ENCODE measurements at places on chromosomes 4 and X. TPM values are rescaled to one million over a fixed set of nuclear protein-coding genes. Genes with fewer than 3 reads are reported as not detected.

The PFKFB1 gene
- total RNA-seq, result 0.33 TPM

The GABRE gene
- 5.0 TPM for total RNA-seq

The CFI gene
- 8.7 TPM for total RNA-seq

The XK gene
- total RNA-seq, result 8.4 TPM

The SPATA18 gene
- 7.5 TPM for total RNA-seq

The SFRP2 gene
- 24.1 TPM for total RNA-seq

GRCh38 chr4:89952458-89952857 is 57.8 kb downstream of the MMRN1 start:
- DNase-seq, result no peak
- H3K27me3 ChIP-seq, result no peaks in the 10 kb centered on the region

GRCh38 chr4:151195801-151196200 is 81.2 kb upstream of the PRSS48 start:
- H3K27ac ChIP-seq, result peak overlapping the region; percentile 63
- DNase-seq, result no peak
- peaks cover 64% of the 10 kb centered on the region for H3K4me1 ChIP-seq

DNA sequence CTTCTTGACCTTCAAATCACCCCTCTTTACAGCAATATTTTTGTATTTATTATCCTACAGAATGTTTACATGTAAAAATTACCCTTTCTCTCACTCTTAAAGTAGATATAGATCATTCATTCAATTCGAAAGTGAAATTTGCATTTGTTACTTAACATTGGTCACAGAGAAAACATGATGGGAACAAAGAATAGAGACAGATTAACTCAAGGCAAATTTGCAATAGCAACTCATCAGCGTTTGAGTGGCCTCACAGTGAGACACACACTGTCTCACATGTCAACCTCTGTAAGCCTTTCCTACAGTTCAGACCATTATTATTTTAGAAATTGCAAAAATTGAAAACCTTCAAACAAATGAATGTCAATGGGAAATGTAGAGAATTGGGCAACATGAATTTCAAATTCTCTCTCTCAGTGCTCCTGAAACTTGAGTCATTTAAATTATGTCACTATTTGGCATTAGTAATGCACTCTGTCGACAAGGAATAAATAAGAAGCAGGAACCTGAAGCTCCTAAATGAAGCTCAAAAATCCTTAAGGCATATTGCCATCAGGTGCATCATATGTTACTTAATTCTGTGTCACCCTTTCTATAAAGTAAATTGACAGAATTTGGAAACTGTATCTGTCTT is 148.3 kb upstream of the ANXA10 start:
- no peak for DNase-seq
- H3K27ac ChIP-seq, result no peak overlapping the region
- H3K27me3 ChIP-seq, result no peaks in the 10 kb centered on the region
- peaks cover 9% of the 10 kb centered on the region for H3K4me1 ChIP-seq
- H3K4me3 ChIP-seq, result no peak overlapping the region
- no peaks in the 10 kb centered on the region for H3K36me3 ChIP-seq

GRCh38 chr4:57426779-57427395 is 316.7 kb upstream of the IGFBP7 start:
- H3K4me3 ChIP-seq, result no peak overlapping the region
- no peaks in the 10 kb centered on the region for H3K36me3 ChIP-seq
- DNase-seq, result no peak

DNA sequence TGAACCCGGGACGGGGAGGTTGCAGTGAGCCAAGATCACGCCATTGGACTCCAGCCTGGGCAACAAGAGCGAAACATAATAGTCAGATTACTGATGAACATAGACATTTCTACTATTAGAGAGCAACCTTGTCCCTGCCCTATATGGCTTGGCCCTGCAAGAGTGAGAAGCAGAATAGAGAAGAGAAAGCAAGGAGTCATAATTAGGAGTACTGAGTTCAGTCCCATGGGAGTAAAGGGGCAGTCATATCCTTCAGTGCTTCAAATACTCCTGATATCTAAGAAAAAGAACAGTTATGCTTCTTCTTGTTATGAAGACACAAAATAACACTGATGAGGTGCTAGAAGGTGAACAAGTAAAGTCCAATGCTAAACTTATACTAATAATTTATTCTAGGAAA is 33.8 kb downstream of the CLDN2 start:
- H3K27me3 ChIP-seq, result peaks cover 5% of the 10 kb centered on the region
- no peak overlapping the region for H3K4me3 ChIP-seq
- DNase-seq, result no peak
- no peak overlapping the region for H3K27ac ChIP-seq

GRCh38 chr4:67122029-67122428 is 423.3 kb downstream of the CENPC start:
- no peak for DNase-seq
- H3K27ac ChIP-seq, result no peak overlapping the region
- H3K27me3 ChIP-seq, result no peaks in the 10 kb centered on the region
- no peaks in the 10 kb centered on the region for H3K36me3 ChIP-seq
- H3K4me1 ChIP-seq, result no peaks in the 10 kb centered on the region
- no peak overlapping the region for H3K4me3 ChIP-seq

DNA sequence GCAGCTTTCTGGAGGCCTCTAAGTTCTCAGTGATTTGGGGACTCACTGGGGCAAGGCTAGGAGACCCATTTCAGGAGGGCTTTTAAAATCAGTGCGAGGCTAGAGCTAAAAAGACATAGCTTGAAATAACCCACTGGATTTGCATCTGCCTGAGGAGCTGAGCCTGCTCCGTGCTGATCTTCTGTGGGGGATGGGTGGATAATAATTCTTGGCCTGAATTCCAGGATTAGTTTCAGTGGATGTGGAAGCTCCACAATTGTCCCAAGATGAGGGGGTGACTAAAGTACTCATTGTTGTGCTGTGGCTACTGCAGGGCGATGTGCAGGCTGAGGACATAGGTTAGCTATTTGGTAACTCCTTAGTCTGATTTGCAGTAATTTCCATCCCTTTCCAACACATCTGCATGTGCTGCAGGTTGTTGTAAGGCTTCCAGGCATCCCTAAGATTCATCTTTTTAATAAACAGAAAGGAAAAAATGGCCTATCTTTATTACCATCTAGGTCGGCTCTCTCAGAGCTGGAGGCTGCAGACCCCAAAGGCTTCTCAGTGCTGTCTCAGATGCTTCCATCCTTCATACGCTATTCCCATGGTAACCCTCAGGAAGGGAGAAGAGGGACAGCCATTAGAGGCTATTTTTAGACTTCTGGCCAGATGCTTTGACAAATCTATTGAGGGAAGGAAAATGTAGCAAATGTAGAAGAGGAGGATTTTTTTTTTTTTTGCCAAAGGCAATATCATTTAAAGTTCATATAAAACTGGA is 63.4 kb downstream of the GRXCR1 start:
- no peak overlapping the region for H3K27ac ChIP-seq
- H3K4me1 ChIP-seq, result no peaks in the 10 kb centered on the region
- H3K36me3 ChIP-seq, result no peaks in the 10 kb centered on the region
- DNase-seq, result no peak

DNA sequence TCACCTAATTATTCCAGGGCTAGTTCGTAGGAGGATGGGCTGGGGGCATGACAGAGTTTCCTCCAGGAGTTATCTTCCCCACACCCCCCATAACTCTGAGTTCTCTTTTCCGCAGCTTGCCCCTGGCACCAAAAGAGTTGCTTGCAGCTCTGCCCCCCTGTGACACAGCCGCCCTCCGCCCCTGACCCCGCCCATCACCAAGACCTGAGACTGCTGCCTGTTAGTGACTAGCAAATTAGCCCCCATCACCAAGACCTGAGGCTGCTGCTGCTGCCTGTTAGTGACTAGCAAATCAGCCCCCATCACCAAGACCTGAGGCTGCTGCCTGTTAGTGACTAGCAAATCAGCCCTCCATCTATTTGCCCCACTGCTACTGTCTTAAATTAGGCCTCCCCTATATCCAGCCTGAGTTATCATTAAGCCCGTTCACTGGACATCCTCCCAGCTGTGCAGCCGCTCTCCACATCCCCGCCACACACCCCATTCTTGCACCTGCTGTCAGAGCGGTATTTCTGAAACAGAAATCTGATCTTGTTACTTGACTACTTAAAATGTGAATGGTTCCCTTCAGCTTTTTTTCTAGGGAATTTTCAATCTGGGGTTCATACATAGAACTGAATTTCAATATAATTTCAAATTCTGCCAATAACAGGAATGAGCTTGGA is 1.5 kb upstream of the PAPSS1 start:
- H3K4me3 ChIP-seq, result peak overlapping the region; percentile 97
- no peak overlapping the region for H3K27ac ChIP-seq
- DNase-seq, result no peak
- H3K36me3 ChIP-seq, result no peaks in the 10 kb centered on the region
- H3K27me3 ChIP-seq, result no peaks in the 10 kb centered on the region

DNA sequence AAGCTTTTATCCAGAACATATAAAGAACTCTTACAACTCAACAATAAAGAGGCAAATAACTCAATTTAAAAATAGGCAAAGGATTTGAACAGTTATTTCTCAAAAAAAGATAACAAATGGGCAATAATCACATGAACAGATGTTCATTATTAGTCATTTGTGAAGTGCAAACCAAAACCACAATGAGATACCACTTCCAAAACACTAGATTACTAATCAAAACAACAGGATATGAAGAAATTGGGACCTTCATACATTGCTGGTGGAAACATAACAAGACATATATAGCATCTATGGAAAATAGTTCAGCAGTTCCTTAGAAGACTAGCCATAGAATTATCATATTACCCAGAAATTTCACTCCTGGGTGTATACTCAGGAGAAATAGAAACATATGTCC is 224.6 kb downstream of the FBXO8 start:
- H3K27ac ChIP-seq, result no peak overlapping the region
- no peak overlapping the region for H3K4me3 ChIP-seq
- H3K4me1 ChIP-seq, result no peaks in the 10 kb centered on the region
- no peaks in the 10 kb centered on the region for H3K27me3 ChIP-seq
- no peak for DNase-seq
- no peaks in the 10 kb centered on the region for H3K36me3 ChIP-seq

DNA sequence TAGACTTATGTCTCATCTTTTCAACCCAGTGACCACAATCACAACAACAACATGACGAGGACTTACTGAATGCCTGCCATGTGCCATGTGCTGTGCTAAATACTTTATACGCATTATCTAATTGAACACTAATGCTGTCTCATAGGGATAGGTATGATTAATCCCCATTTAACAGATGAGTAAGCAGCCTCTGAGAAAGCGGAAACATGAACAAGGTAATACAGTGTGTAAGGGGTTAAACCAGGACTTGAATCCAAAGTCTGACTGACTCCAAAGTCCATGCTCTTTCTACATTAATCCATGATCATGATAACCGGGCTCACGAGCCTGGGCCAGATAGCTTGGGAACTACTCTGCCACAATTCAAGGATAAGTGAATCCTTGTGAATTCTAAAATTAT is 105.3 kb upstream of the MBNL3 start:
- H3K4me3 ChIP-seq, result no peak overlapping the region
- no peaks in the 10 kb centered on the region for H3K36me3 ChIP-seq
- no peaks in the 10 kb centered on the region for H3K4me1 ChIP-seq
- DNase-seq, result no peak

GRCh38 chrX:39982948-39983347 is 114.8 kb downstream of the BCOR start:
- no peaks in the 10 kb centered on the region for H3K36me3 ChIP-seq
- no peak overlapping the region for H3K4me3 ChIP-seq
- no peak overlapping the region for H3K27ac ChIP-seq
- H3K27me3 ChIP-seq, result no peaks in the 10 kb centered on the region

DNA sequence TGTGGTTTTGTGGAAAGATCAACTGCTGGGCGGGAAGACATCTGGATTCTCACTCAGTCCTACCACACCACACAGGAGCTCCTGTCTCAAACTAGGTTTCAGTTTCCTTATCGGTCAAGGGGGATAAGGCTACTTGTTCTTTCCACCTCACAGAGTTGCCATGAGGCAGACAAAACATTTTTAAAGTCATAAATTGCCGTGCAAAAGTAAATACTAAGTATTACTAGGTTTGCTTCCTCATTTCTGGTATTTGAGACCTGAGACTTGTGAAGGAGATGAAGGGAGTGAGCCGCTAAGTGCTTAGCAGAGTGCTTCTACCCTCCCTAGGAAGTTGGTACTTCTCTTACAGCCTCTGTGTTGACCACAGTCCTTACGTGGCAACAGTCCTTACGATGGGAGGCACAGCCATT is 1.5 kb downstream of the LAP3 start:
- H3K36me3 ChIP-seq, result peaks cover 27% of the 10 kb centered on the region
- H3K27ac ChIP-seq, result peak overlapping the region; percentile 90
- no peak for DNase-seq
- H3K4me3 ChIP-seq, result peak overlapping the region; percentile 73

GRCh38 chrX:11591723-11592346 is 73.9 kb downstream of the ARHGAP6 start:
- no peak overlapping the region for H3K27ac ChIP-seq
- no peaks in the 10 kb centered on the region for H3K27me3 ChIP-seq
- H3K4me1 ChIP-seq, result no peaks in the 10 kb centered on the region
- H3K36me3 ChIP-seq, result no peaks in the 10 kb centered on the region

DNA sequence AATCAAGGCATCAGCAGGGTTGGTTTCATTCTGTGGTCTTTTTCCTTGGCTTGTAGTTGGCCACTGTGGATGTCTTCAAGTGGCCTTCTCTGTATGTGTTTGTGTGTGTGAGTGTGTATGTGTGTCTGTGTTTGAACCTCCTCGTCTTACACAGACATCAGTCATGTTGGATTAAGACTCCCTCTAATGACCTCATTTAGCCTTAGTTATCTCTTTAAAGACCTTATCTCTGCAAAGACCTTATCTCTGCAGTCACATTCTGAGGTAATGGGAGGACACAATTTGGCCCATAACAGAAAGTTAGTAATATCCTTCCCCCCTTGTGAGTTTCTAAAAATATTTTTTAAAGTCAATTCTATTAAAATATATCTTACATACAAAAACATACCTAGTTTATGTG is 126.7 kb downstream of the EMCN start:
- no peak overlapping the region for H3K4me3 ChIP-seq
- no peak for DNase-seq
- no peaks in the 10 kb centered on the region for H3K4me1 ChIP-seq
- H3K27me3 ChIP-seq, result no peaks in the 10 kb centered on the region
- no peak overlapping the region for H3K27ac ChIP-seq
- no peaks in the 10 kb centered on the region for H3K36me3 ChIP-seq

DNA sequence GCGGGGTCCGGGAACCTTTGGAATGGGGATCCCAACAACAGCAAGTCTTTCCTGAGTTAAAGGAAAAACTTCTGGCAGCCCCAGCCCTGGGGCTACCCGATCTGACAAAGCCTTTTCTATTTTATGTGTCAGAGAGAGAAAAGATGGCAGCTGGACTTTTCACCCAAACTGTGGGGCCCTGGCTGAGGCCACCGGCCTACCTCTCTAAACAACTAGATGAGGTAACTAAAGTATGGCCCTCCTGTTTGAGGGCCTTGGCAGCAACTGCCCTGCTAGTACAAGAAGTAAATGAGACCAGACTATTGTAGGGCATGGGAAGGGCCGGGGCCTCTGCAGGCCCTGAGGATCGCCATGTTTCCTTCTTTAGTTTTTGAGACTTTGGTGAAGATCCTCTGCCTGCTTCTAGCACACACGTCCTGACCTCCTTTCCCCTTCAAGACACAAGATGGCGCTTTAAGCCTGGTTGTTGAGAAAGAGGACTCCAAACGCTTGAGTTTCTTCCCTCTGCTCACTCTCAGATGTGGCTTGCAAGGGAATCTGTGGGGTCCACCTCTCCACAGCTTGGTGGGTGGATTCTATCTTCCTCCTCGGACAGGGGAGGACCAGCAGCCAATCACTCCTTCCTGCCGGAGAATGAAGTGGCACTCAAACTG is 18.5 kb upstream of the DRD5 start:
- no peaks in the 10 kb centered on the region for H3K4me1 ChIP-seq
- no peaks in the 10 kb centered on the region for H3K36me3 ChIP-seq
- H3K4me3 ChIP-seq, result no peak overlapping the region
- no peak for DNase-seq
- H3K27ac ChIP-seq, result no peak overlapping the region
